ENCODE measurements at places on chromosomes 11 and 22. TPM values are rescaled to one million over a fixed set of nuclear protein-coding genes. Genes with fewer than 3 reads are reported as not detected.

SOX6 gene
- 51.6 TPM for total RNA-seq

INPP5J gene
- total RNA-seq, result 3.5 TPM

OR5P2 gene
- not detected for total RNA-seq

KCNJ4 gene
- 1.2 TPM for total RNA-seq

OR52I2 gene
- not detected for total RNA-seq

Data from spinal cord (tissue), 10 donors.